ENCODE measurements at places on chromosomes 16 and 17. TPM values are rescaled to one million over a fixed set of nuclear protein-coding genes. Genes with fewer than 3 reads are reported as not detected.
A peak's percentile ranks its signal among the peaks of the same experiment; 100 is the strongest.

PPP1R1B gene
- not detected for total RNA-seq

PRR15L gene
- total RNA-seq = not detected

CTRB2 gene
- total RNA-seq = not detected

PGAP6 gene
- total RNA-seq = 133 TPM

XYLT1 gene
- total RNA-seq = 11.1 TPM

MAP2K3 gene
- 65.8 TPM for total RNA-seq

- no peaks in the 10 kb centered on the region for H3K27me3 ChIP-seq
- no peaks in the 10 kb centered on the region for H3K36me3 ChIP-seq
- no peak overlapping the region for H3K4me3 ChIP-seq
These were observed 223.0 kb upstream of the ELAC2 start for GRCh38 chr17:13240851-13241250.

- peaks cover 10% of the 10 kb centered on the region for H3K4me1 ChIP-seq
- H3K4me3 ChIP-seq = peak within 1 kb of the TSS; percentile 87
- peak; percentile 73 for DNase-seq
- H3K27ac ChIP-seq = peak within 1 kb of the TSS; percentile 64
These were observed at the start of gene C17orf107 for GRCh38 chr17:4899341-4900230. Gene C17orf107 (plus strand): TSS chr17:4899536. CDS start chr17:4899763, 227 bp downstream.

GRCh38 chr16:12612598-12613101, 191.0 kb downstream of the CPPED1 start:
- DNase-seq = no peak
- H3K27ac ChIP-seq = no peak overlapping the region
- H3K4me3 ChIP-seq = no peak overlapping the region
- H3K27me3 ChIP-seq = no peaks in the 10 kb centered on the region
- no peaks in the 10 kb centered on the region for H3K36me3 ChIP-seq

DNA sequence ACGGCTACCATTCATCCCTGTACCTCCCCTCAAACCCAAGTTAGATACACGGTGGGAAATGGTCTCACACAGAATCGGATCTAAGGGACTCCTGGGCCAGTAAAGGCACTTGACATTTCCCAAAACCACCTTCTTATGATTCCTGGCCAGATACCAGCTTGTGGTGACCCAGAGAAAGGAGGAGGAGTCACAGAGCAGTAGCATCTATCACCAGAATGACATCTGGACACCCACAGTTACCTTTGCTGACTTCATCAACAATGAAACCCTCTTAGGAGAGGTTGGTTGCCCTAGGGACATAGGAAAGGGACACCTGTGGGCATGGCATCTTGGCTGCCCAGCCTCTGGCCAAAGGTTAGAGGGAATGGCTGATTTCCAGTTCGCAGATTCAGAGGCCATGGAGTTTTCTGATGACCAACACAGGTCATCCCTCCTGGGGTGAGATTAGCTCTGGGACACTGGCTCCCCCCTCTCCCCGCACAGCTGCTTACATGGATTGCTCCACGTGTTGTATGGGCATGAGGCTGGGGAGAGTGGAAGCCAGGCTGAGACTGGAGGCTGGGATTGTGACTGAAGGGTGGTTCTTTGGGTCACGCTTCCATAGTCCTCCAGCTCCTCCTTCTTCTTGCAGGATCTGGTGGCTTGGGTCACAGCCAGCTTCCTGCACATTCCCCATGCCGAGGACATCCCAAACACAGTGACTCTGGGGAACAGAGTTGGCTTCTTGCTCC, 1.4 kb upstream of the AOC3 start:
- H3K36me3 ChIP-seq = peaks cover 5% of the 10 kb centered on the region
- DNase-seq = no peak
- H3K27ac ChIP-seq = no peak overlapping the region
- peaks cover 21% of the 10 kb centered on the region for H3K4me1 ChIP-seq
- H3K4me3 ChIP-seq = no peak overlapping the region

DNA sequence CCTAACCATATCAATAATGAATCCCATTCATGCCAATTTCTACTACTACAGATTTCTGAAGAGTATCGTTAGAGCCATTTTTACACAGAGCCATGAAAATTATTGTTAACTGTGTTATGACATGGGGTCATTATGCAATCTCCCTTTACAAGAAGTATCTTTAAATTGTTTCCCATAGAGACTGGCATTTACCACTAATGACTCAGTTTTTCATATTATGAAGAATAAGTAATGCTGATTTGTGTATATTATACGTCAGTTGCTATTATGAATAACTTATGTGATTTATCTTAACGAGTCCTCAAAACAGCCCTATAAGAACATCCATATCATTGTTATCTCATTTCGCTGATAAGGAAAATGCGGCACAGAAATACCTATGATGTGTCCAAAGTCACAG, 173.8 kb downstream of the KCNJ2 start:
- no peaks in the 10 kb centered on the region for H3K4me1 ChIP-seq
- no peak overlapping the region for H3K27ac ChIP-seq
- no peak overlapping the region for H3K4me3 ChIP-seq
- no peak for DNase-seq

GRCh38 chr16:20674684-20675487, 22.6 kb downstream of the ACSM1 start:
- H3K36me3 ChIP-seq = no peaks in the 10 kb centered on the region
- peaks cover 24% of the 10 kb centered on the region for H3K4me1 ChIP-seq
- H3K27me3 ChIP-seq = no peaks in the 10 kb centered on the region
- no peak overlapping the region for H3K27ac ChIP-seq
- DNase-seq = no peak

GRCh38 chr16:76816475-76816874, 374.5 kb upstream of the MON1B start:
- H3K4me3 ChIP-seq = no peak overlapping the region
- H3K27me3 ChIP-seq = no peaks in the 10 kb centered on the region
- H3K4me1 ChIP-seq = no peaks in the 10 kb centered on the region
- no peak overlapping the region for H3K27ac ChIP-seq

GRCh38 chr16:68022278-68022727, 729 bp downstream of the DDX28 start:
- DNase-seq = peak; percentile 17
- H3K4me3 ChIP-seq = peak overlapping the region; percentile 100
- H3K36me3 ChIP-seq = no peaks in the 10 kb centered on the region

DNA sequence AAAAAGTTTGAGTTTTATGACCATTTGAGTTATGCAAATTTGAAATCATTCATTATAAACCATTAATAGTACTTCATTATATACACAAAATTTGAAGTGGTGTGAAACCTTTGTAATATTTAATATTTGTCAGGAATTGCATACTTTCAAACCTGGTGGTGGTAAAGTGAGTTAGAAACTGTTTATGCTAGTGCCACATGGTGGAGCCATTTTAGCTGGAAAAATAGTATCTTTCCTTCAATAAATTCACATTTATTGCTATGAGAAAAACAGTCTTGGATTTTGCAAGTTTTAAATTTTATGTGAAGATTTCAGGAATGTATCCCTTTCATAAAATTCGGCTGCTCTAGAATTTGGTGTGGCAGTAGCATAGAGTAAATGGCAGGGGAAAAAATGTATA, 7.3 kb upstream of the BLMH start:
- no peak for DNase-seq
- no peak overlapping the region for H3K27ac ChIP-seq
- H3K4me3 ChIP-seq = no peak overlapping the region
- no peaks in the 10 kb centered on the region for H3K36me3 ChIP-seq

- peaks cover 4% of the 10 kb centered on the region for H3K27me3 ChIP-seq
- no peak overlapping the region for H3K27ac ChIP-seq
- H3K36me3 ChIP-seq = peaks cover 3% of the 10 kb centered on the region
- peak overlapping the region; percentile 51 for H3K4me3 ChIP-seq
- H3K4me1 ChIP-seq = peaks cover 85% of the 10 kb centered on the region
- DNase-seq = no peak
These were observed 118.2 kb downstream of the SNX29 start for GRCh38 chr16:12094537-12095265.

- no peaks in the 10 kb centered on the region for H3K27me3 ChIP-seq
- no peak overlapping the region for H3K27ac ChIP-seq
- H3K36me3 ChIP-seq = peaks cover 6% of the 10 kb centered on the region
- peaks cover 2% of the 10 kb centered on the region for H3K4me1 ChIP-seq
These were observed 56.9 kb downstream of the PIGL start for GRCh38 chr17:16273929-16274339.

DNA sequence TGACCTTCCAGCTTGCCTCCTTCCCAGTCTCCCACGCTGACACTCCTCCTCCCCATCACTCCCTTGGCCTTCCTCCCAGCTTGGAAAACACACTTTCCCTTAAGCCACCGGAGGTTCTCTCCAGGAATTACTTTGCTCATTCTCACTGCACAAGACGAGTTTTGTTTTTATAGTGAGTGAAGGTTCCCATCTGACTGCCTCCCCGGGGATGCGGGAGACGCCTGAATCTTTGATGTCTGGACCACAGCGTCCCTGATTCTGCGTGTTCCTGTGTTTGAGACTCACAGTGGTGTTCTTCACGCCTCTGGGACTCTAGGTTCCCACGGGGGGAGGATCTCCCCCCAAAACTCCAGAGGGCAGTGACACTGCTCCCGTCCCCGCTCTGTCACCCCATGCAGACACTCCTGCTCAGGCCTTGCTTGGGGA, 2.0 kb downstream of the DNAI2 start:
- peaks cover 20% of the 10 kb centered on the region for H3K4me1 ChIP-seq
- DNase-seq = no peak
- H3K27me3 ChIP-seq = peaks cover 10% of the 10 kb centered on the region
- H3K4me3 ChIP-seq = no peak overlapping the region

DNA sequence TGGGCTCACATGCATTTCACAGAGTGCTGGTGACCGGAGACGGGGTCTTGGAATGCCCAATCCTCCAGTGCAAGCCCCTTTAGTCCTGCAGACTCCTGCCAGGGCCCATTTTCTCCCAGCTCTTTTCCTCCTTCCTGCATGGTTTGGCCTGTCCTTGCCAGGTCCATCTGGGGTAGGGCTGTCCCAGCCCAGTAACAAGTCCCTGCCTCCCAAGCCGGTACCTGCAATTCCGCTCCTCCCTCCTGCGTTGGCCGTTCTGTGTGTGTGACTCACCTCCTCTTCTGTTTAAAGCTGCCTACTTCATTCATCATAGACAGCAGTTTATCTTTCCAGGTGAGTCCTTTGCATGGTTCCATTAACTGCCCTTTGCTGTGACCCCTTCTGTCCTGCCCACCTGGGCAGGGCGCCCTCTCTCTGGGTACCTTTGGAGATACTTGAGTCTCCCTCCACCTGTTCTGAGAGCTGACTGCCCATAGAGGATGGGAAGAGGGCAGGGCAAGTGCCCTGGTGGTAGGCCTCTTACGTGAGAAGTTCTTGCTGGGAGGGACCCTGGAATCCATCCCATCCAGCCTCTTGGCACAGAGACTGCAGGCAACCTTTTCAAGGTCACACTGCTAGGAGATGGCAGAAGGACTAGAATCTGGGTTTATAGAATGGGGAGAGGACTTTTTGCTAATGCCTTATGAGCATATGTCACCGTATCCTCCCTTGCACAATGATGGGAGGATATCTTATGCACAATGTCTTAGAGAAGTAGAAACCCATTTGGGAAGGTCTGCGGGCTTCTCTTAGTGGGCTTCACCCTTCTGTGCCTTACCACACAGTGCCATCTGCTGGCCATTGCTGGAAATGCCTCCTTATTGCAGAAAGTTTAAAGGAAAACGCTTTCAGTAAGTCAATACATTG, 29.7 kb upstream of the LGALS9 start:
- H3K4me3 ChIP-seq = no peak overlapping the region
- H3K36me3 ChIP-seq = peaks cover 39% of the 10 kb centered on the region
- peaks cover 10% of the 10 kb centered on the region for H3K27me3 ChIP-seq
- peaks cover 12% of the 10 kb centered on the region for H3K4me1 ChIP-seq
